ENCODE measurements at places on chromosomes 6 and 20. TPM values are rescaled to one million over a fixed set of nuclear protein-coding genes. Genes with fewer than 3 reads are reported as not detected.

Gene ABT1
- polyA plus RNA-seq: 18.4 TPM

GRCh38 chr6:107611094-107611810 is 121.3 kb downstream of the SOBP start:
- no peak for DNase-seq

Gene PAK5
- polyA plus RNA-seq: 0.06 TPM

- DNase-seq: no peak
Observed at GRCh38 chr20:20955892-20956291, 150.3 kb downstream of the LINC00237 start.

GRCh38 chr6:56915832-56916231 is 39.1 kb upstream of the BEND6 start:
- DNase-seq: no peak

DNA sequence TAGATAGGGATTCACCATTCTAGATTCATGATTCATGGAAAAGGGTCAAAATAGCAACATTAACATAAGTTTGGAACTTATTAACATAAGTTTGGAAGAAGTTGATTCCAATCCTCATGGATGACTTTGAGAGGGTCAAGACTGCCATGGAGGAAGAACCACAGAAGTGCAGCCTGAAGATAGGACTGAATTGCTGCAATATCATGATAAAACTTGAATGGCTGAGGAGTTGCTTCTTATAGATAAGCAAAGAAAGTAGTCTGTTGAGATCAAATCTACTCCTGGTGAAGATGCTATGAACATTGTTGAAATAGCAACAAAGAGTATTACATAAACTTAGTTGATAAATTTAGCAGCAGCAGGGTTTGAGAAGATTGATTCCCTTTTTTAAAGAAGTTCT is 62.2 kb downstream of the GMDS start:
- DNase-seq: no peak

GRCh38 chr20:2169456-2170088 is 67.9 kb downstream of the STK35 start:
- no peak for DNase-seq
